ENCODE measurements at places on chromosomes 13 and 19.

- DNase-seq, result no peak
Measured at GRCh38 chr13:94305463-94305862, 174.0 kb downstream of the DCT start.

DNA sequence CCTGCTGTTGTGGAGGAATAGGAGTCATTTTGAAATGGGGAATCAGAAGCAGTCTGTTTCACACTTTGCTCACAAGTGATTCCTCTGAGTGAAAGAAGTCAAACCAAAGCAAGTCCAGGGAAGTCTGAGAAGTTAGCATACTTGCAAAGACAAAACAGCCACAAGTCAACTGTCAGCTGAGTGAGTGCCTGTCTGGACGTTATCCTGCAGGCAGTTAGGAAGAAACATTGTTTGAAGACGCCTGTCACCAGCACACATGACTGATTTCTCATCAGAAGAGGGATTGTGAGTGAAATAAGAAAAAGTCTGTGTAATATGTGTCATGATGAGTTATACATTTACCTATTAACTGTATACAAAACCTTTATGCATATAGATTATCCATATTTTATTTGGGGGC lies 153.5 kb downstream of the KCNRG start:
- DNase-seq, result no peak

GRCh38 chr13:107450931-107451330 lies 764.4 kb downstream of the LIG4 start:
- DNase-seq, result no peak

GRCh38 chr13:112777637-112778406 lies 88.0 kb downstream of the ATP11A start:
- no peak for DNase-seq

DNA sequence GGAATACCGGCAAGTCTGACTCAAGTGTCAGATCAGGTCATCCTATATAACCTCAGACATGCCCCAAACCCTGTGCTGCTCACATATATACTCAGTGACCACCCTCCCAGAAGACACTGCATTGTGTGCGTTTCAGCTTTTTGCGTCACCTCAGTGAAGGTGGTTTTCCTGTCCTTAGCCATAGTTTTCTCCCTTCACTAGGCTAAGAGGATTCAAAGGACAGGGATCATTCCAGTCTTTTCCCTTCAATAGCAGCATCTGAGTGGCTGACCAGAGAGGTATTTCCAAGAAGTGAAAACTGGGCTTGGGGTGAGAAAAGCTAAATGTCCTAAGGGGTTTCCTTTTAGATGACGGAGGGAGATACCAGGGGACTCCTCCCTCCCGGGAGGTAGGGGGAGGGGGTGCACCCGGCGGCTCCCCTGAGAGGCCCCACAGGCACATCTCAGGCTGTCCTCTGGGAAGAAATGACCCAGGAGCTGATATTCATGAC lies 12.7 kb upstream of the OR10H1 start:
- no peak for DNase-seq

DNA sequence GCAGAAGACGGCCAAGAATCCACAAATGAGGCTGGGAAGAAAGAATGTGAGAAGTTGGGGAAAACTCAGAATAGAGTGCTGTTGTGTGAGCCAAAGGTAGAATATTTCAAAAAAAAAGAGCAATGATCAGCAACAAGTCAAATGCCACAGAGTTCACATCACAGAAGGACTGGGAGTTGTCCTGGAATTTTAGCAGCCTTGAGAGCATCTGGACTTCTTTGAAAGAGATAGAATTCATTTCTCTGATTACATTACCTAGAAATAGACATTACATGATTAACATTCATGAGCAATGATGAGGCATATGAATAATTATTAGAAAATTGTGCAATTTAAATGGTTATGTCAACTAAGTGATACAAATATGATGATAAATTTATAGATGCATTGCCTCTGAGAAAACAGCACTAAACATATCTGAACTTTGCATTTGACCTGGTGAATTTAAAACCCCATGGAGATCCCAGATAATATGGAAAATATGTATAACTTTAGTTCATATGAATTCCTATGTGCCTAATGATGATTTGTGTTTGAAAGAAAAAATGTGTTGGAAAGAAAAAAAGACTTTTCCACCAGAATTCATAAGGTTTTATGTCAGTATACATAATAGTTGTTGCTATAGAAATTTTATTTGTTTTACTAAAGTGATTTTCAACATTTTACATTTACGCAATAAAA lies 186.2 kb downstream of the POSTN start:
- no peak for DNase-seq

DNA sequence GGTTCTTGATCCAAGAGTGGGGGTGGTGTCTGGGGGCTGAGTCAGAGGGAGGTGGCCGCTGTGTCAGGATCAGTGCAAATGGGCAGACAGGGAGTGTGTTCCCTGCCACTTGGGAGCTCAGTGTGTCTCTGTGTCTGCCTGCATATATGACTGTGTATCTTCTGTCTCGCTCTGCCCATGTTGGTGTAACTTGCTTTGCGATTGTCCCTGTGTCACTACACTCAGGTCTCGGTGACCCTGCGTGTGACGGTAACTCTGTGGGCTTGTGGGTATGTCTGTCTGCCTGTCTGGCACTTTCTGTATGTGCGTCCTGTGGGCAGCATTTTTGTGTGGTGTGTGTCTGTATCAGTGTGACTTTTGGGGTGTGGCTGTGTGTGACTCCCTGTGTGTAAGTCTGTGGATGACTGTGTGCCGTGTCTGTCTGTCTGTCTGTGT lies 8.2 kb upstream of the ERFL start:
- DNase-seq, result no peak

- no peak for DNase-seq
Measured at GRCh38 chr19:13122275-13122878, 4.3 kb downstream of the NACC1 start.

DNA sequence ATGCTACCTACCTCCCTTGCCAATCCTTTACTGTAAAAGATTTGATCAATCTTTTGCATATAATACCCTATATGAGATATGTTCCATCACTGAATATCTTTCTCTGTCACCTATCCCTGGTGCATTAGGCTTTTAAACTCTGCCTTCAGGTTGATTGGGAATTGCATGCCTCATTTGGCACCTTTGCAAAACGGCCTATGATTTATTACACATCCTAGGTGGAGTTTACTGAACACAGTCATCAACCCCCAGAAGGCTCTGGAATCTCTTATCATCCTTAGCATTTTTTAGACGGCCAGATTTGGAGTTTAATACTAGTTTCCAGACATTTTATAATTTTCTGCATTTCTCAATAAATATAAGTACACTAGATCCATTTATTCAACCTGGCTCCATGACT lies 448.4 kb upstream of the SLC10A2 start:
- DNase-seq, result no peak

- DNase-seq, result peak; percentile 25
Measured at GRCh38 chr19:32404933-32405430, 588 bp upstream of the DPY19L3 start.

GRCh38 chr19:35718345-35719041 lies 690 bp downstream of the KMT2B start:
- DNase-seq, result no peak

GRCh38 chr19:45667620-45668341 lies at the start of gene GIPR:
Gene GIPR (plus strand): TSS chr19:45668221. CDS start chr19:45669521, 1,300 bp downstream.
- DNase-seq, result peak; percentile 73

DNA sequence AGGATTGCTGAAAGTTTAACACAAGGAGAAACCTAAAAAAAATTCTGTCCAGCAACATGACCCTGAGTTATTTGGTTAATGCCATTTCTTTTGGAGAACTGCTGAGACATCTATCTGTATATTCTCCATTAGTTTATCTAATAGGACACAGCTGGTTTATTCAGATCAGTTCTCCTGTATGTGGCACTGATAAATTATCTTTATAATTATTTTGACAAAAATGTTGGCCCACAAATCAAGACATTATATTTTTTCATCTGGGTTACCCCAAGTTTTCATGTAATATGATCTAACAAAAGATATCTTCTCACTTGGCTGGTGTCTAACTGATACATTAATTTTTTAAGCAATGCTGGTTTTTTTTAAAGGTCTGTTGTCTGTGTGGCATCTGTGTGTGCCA lies 231.4 kb downstream of the KLF12 start:
- no peak for DNase-seq

DNA sequence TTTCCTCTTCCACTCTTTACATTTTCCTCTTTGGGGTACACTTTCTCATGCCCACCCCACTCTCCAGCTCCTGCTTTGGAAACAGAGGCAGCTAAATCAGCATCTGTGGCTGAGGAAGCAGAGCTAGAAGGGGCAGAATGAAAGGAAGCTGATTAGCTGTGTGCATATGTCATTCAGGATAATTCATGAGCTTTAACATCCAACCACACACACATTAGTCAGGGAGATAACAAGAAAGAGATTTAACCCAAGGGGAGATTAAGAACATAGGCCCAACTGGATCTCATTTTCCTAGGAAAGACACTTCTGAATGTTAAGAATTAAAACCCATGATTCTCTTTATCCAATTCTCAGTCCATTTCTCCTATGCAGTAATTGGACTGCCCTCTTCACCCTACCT lies 405.5 kb downstream of the TBC1D4 start:
- DNase-seq, result no peak

DNA sequence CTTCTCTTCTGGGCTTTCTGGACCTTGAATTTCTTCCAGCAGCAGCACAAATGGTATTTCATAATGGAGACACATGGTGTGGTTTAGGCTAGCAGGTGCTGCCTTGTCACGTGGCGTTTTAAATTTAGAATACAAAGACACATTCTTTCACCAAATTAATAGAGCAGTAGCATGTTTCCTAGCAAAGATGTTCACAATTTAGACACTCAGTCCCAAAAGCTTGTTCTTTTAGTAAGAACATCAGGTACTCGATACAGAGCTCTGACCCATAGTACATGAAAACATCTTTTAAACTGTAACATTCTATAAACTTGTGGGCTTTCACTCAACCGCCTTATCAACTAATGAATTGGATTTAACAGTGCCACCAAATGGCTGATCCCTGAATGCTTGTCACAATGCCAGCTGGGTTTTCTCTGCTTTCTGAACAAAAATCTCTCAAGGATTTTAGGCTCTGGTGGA lies 290.1 kb downstream of the DCLK1 start:
- DNase-seq, result no peak

DNA sequence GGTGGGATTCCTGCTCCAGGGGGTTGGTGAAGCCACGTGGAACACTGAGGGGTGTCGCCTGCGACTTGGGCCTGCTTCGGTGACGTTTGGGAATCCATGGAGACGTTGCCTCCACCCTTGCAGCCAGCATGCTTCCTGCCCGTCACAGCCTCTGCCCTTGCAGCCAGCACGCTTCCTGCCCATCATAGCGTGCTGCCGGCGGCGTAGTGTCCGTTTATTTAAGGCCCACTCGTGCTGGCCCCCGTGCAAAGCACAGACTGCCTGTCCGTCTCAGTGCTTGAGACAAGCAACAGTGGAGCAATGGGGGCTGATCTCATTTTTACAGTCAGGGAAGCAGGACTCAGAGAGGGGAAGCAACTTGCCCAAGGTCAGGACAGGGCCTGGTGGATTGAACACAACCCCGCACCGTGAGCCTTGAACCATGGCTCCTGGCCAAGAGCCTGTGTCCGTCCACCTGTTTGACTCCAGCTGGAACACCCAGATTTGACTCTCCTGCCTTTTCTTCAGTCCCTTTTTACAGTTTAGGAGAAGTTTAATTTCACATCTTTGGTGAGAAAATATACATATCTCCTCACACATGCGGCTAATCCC lies 149.6 kb downstream of the TEX29 start:
- no peak for DNase-seq

GRCh38 chr13:79423801-79424642 lies 18.0 kb upstream of the RBM26 start:
- peak; percentile 5 for DNase-seq

All from NCI-H510A treated with DMSO at 0.1 percent for 48 hours (cell line).